ENCODE measurements at places on chromosomes 12 and 14.

GRCh38 chr12:3098436-3098835 lies 21.3 kb downstream of the TSPAN9 start:
- no peak for DNase-seq

DNA sequence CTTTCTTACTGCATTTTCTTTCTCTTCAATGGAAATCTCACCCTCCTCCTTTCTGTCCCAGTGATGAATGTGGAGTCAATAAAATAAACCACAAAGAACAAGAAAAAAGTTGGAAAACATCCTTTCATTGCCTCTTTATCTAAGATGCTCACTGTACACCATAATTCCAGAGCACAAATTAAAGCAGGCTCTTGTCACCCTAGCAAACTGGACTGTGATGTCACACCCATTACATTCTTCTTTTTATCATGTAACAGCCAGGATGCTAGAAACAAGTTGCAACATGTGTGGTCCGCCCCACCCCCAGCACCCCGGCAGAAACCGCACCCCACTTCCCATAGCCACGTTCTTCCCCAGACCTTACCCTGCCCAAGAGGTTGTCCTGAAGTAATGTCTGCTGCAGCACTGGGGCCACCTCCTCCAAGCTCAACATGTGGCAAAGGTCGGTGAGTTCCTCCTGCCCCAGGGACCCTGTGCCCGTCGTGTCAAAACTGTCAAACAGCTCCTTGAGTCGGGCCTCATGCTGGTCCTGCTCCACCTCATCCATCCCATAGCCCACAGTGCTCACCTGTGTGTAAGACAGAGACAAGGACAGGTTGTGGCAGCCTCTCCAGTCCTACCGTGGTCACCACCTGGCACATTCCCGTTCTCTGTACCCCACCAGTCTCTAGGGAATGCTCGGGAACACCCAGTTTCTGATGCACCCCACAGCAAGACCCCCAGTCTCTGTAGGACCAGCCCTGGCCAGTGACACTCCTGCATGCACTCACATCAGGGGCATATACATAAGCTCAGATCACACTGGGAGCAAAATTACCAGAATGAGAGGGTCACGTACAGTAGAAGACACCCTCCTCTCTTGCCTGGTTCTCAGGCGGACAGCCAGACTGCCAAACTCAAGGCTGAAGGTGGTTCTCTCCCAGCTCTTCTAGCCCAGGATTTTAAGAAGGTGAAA lies 9.2 kb downstream of the NIN start:
- no peak for DNase-seq

DNA sequence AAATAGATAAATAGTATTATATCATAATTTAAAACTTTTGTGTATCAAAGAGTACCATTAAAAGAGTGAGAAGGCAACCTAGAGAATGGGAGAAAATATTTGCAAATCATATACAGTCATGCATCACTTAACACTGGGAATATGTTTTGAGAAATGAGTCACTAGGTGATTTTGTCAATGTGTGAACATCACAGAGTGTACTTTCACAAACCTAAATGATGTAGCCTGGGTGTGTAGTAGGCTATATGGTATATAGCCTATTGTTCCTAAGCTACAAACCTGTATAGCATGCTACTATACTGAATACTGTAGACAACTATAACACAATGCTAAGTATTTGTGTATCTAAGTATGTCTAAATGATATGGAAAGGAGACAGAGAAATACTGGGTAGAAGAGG lies 48.0 kb upstream of the ARID2 start:
- no peak for DNase-seq

- no peak for DNase-seq
Observed at GRCh38 chr12:87142342-87142741, 886.2 kb upstream of the MGAT4C start.

DNA sequence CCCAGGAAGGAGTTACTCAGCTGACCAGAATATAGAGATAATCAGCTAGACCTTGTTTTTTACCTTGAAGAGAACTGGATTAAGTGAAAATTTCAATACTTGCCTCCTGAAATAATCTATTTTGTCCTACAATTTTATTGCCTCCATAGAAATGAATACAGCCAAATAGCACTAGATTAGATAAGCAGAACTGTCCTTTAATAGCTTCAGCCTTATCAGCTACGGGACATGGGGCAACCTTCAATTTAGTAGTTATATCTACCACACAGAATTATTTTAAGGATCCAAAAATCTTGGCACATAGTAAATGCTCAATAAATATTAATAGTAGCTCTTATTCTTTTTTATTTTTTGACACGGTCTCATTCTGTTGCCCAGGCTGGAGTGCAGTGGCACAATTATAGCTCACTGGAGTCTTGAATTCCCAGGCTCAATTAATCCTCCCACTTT lies 67.2 kb upstream of the PLEKHG3 start:
- no peak for DNase-seq

- no peak for DNase-seq
Observed at GRCh38 chr12:49100380-49100779, 5.8 kb upstream of the DHH start.

GRCh38 chr12:8559676-8560075 lies 19.0 kb upstream of the CLEC4E start:
- DNase-seq: no peak

- no peak for DNase-seq
Observed at GRCh38 chr12:28963554-28963953, 185.5 kb upstream of the FAR2 start.

GRCh38 chr12:53169644-53170043 lies 10.9 kb upstream of the ZNF740 start:
- no peak for DNase-seq

GRCh38 chr12:44015333-44015941 lies 179.6 kb downstream of the TMEM117 start:
- DNase-seq: peak; percentile 15

DNA sequence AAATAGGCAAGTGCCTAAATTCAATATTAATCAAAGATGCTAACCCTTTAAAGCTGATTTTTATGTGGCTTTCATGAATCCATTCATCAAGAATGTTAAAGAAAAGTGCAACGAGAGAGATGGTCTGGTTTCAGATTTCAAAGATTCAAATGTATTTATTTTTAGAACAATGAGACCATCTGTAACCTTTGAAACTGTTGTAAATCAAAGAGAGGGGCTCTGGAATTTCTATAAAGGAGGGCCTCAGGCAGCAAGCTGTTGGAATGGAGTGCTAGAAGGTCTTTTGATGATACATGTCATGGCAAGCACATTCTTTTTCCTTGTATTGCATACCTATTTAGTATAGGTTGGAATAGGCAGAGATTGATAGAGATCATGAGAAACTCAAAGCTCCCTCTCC lies 433.0 kb downstream of the LRIG3 start:
- no peak for DNase-seq

GRCh38 chr14:41663473-41663850 lies 56.8 kb downstream of the LRFN5 start:
- DNase-seq: no peak

DNA sequence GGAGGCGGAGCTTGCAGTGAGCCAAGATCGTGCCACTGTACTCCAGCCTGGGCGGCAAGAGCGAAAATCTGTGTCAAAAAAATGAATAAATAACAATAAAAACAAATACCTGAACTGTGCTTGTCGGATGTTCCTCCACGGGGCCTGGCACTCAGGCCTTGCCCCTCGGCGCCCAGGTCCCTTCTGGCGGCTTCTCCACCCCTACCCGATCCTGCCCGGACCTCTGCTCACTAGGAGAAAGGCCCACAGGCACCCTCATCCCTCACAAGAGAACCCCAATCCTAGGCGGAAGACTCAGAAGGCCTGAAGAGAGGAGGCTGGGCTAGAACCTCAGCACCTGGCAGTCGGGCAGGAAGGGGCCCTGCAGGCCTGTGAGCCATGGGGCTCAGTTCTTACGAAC lies 21.0 kb upstream of the BTBD6 start:
- no peak for DNase-seq

DNA sequence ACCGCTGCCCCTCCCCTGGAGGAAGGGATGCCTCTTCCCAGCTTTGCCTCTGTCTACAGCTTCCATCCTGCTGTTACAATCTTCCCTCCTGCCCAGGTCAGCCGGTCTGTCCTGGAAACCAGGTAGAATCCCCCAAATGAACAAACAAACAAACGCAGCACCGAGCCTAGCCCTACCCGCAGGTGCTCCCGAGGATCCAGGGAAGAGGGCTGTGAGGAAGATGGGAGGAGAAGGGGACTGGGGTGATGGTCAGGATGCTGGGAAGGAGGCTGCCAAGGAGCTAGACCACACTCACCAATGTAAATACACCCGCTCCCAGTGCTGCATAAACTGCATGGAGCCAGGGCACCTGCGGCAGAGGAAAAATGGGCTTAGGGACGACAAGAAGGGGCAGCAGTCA lies 16.6 kb downstream of the FAIM2 start:
- DNase-seq: no peak

GRCh38 chr12:103580026-103580425 lies 7.0 kb upstream of the STAB2 start:
- DNase-seq: no peak

GRCh38 chr12:3144495-3144894 lies 67.3 kb downstream of the TSPAN9 start:
- no peak for DNase-seq

DNA sequence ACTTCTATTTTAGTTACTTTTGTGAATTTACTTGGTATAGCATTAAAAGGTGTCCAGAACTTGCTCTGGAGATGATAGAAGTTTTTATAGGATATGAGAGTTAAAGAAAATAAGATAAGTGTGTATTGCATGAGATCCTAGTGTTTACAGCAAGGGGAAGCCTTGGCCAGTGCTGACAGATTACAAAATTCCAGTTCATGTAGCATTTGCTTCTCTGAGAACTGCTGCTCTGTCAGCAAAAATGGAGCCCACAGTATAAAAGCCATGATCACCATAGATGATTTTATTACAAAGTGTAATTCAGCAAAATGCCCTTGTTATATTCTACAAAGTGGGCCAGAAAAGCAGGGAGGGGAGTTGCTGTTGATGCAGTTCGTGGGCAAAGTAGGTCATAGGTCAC lies 40.0 kb upstream of the ATF1 start:
- DNase-seq: no peak

- no peak for DNase-seq
Observed at GRCh38 chr14:36313898-36314297, 6.5 kb downstream of the MBIP start.

- no peak for DNase-seq
Observed at GRCh38 chr12:110846615-110847566, at the start of gene CCDC63. Gene CCDC63 (plus strand): TSS chr12:110846987. CDS start chr12:110852955, 5,968 bp downstream.

GRCh38 chr12:3141339-3142321 lies 64.5 kb downstream of the TSPAN9 start:
- no peak for DNase-seq

DNA sequence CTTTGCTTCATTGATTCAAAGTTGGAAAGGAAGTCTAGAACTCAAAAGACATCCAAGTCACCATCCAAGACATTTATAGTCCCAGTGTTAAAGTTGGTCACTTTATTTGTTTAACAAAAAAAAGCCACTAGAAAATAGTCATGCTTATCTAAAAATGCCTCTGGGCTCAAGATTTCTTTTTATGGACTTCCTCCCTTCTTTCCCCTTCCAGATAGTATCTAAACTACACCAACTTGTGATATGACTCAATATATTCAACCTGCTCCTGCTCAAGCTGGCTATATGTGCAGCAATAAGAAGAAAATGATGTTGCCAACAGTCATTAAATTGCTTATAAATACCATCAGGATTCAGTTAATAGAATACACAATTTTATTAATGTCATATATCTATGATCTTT lies 1177.1 kb downstream of the FLRT2 start:
- no peak for DNase-seq

GRCh38 chr12:8773461-8773860 lies 49.0 kb upstream of the A2ML1 start:
- DNase-seq: no peak

DNA sequence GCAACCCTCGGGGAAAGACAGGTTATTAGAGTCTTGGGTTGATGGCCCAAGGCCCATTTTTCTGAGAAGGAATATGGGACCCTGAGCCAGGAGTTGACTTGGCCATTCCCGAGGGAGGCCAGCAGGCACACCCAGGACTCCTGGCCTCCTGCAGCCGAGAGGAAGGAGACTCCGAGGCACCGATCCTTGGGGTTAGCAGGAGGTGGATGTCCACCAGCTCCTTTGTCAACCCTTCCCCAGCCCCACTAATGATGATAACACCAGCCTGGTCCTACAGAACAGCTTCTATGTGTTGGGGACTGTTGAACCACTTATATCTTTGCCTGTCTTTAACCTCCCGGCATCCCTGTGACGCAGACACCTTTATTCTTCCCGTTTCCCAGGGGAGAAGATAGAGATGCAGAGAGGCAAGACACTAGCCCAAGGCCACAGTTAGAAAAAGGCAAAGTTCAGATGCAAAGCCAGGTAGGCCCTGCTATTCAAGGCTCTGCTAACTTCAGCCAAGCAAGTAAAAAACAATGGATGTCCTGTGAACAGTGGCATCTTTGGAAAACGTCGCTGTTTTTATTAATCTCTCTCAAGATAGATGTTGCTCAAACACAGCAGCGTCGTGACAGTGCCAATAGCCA lies 767.3 kb upstream of the TBX3 start:
- DNase-seq: no peak

DNA sequence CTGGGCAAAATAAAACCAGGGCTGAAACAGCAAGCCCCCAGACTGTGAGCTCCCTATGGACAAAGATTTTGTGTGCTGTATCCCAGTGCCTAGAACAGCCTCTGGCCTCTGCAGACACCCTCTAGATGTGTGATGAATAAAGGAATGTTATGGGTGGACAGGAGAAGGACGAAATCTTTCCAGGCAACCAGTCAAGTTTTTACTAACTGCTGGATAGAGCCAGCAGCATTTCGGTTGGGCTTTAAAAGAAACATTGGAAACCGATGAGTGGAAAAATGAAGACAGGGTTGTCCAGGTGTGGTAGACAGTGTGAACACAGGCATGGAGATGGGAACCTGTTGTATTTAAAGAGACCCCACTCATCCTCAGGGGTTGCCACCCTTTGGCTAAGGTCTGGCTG lies 4.0 kb downstream of the CHGA start:
- DNase-seq: no peak

Data from HS-27A (cell line).